Activated CD8-positive, alpha-beta T cell treated with anti-CD3 and anti-CD28 coated beads for 36 hours (primary cell): ENCODE measurements at places on chromosomes 2 and 18. TPM values are rescaled to one million over a fixed set of nuclear protein-coding genes. Genes with fewer than 3 reads are reported as not detected.

IMPACT gene
- 13.5 TPM for total RNA-seq

ARHGAP28 gene
- not detected for total RNA-seq

TRIM54 gene
- total RNA-seq: 0.16 TPM

ANKRD44 gene
- total RNA-seq: 132 TPM

COL6A3 gene
- 4.1 TPM for total RNA-seq

DNA sequence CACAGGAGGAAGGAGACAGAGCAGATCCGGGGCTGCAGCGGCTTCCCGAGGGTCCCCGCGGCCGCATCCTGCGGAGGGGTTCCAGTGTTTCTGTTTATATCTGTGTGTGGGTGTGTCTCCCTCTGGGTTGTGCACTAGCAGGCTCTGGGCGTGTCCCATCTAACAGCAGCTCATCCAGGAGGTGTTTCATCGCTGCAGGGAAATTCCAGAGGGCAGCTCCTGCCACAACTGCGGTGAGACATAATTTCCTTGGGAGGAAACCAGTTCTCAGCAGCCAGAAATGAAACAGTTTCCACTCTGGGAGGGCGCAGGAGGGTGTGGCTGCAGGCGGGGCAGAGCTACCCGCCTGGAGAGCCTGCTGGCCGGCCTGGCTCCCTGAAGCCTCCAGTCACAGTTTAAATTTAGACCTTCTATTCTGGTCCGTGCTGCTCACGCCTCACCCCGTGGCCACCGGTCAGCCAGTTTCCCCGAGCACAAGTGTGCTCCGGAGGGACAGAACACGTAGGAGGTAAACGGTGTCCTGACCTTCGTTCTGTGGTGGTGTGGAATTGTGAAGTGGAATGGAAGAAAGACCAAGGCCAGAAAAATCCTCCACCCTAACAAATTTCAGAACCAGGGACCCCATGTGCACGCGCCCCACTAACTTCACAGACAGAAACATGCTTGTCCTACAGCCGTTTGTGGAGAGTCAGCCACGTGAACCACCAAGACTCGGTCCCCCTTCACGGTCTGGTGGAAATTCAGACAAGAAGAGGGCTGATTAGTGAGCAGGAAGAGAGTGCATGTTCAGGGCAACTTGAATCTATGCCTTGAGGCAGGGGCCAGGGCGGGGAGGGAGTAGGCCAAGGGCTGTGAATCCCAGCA is 50.2 kb downstream of the TEX44 start:
- H3K4me1 ChIP-seq: peaks cover 13% of the 10 kb centered on the region
- peak overlapping the region; percentile 80 for H3K27ac ChIP-seq
- no peaks in the 10 kb centered on the region for H3K27me3 ChIP-seq
- peak overlapping the region; percentile 51 for H3K4me3 ChIP-seq

DNA sequence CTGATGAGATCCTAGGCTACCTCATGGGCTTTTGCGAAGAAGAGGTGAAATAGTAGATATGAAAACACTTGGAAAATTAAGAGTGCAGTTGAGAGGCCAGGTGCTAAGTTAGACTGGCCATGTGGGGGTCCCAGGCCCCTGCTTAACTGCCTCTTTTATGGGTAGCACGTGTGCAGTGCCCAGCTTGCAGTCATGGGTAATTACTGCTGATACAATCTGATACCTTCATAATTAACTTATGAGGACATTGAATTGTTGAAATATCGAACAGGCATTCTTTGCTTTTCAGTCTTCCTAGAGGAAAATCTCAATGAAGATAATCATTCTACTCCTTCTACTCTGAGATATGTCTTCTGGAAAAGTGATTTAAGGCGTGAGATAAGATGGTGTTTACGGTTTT is 11.6 kb downstream of the TRAF3IP1 start:
- H3K4me1 ChIP-seq: no peaks in the 10 kb centered on the region
- H3K4me3 ChIP-seq: no peak overlapping the region
- no peak overlapping the region for H3K27ac ChIP-seq
